ENCODE measurements at places on chromosomes 6 and 20.

- DNase-seq: no peak
These were observed 11.3 kb upstream of the CYP24A1 start for GRCh38 chr20:54184904-54185626.

DNA sequence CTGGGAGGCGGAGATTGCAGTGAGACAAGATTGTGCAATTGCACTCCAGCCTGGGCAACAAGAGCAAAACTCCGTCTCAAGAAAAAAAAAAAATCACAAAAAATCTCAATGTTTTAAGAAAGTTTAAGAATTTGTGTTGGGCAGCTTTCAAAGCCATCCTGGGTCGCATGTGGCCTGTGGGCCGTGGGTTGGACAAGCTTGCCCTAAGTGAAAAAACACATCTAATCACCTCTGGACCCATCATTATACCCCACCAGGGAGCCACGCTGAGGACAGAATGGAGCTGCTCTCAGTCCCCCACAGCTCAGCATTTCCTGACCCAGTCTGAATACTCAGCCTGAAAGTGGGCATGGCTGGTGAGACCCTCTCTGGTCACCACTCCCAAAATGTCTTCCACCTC, 129.3 kb downstream of the PRND start:
- no peak for DNase-seq

GRCh38 chr6:159487636-159488035, 205.4 kb downstream of the SOD2 start:
- DNase-seq: no peak

GRCh38 chr6:3814539-3814938, 34.6 kb upstream of the FAM50B start:
- no peak for DNase-seq

DNA sequence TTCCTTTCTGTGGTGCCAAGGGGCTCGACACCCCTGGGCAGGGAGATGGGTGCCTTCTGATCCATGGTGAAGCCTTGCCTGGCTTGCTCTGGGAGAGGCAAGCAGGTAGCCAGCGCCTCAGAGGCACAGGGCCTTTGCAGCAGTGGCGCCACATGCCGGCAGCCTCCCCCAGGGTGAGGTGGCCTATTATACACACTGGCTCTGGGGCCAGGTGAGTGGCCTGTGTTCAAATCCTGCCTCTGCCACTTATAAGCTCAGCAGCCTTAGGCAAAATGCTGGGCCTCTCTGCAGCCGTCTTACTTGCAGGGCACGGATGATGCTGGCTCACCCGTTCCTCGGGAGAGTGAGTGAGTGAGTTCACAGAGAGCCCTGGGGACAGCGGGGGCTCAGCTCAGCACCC, 176.9 kb downstream of the TFAP2C start:
- no peak for DNase-seq

DNA sequence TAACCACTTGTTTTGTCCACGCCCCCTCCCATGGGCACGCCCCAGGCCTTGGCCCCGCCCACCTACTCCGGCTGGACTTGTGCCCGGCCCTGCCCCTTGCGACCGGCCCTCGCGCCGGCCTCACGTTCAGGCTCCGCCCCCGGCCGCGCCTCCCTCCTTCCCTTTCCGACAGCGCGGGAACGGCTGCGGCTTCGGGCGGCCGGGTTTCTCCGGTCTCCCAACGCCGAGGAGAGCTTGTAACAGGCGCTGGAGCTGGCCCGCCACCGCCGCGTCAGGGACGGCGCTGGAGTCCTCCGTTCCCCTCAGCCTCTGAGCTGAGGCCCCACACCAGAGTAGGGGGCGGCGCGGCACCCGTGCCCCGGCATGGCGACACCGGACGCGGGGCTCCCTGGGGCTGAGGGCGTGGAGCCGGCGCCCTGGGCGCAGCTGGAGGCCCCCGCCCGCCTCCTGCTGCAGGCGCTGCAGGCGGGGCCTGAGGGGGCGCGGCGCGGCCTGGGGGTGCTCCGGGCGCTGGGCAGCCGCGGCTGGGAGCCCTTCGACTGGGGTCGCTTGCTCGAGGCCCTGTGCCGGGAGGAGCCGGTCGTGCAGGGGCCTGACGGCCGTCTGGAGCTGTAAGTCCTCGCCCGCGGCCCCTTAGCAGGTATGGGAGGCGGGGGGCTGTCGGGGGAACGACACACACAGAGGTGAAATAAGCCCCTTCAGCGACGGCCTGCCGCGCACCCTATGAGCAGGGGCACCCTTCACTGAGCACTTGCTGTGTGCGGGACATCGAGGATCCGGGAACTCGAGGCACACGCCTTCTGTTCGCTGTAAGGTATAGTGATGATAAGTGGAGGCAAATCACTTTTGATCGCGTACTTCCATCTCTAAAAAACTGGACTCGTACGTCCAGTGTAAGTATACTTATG, at the start of gene FANCE:
FANCE (plus strand) TSS at position 156 of the 908 bp plus-strand sequence; CDS start at position 364, 208 bp downstream.
- peak; percentile 83 for DNase-seq

- DNase-seq: no peak
These were observed 40.6 kb downstream of the NINL start for GRCh38 chr20:25544734-25545133.

GRCh38 chr6:106569428-106569827, 59.9 kb downstream of the RTN4IP1 start:
- DNase-seq: no peak

DNA sequence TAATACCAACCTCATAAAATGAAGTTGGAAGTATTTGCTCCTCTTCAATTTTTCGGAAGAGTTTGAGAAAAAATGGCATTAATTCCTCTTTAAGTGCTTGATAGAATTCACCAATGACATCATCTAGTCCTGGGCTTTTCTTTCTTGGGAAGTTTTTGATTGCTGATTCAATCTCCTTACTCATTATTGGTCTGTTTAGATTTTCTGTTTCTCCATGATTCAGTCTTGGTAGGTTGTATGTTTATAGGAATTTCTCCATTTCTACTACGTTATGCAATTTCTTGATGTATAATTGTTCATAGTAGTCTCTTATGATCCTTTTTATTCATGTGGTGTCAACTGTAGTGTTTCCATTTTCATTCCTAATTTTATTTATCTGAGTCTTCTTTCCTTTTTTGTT, 176.9 kb upstream of the PRND start:
- DNase-seq: no peak

GRCh38 chr20:63377256-63377941, 16.2 kb upstream of the CHRNA4 start:
- DNase-seq: no peak

GRCh38 chr6:46491201-46491627, at the start of gene RCAN2:
Gene RCAN2, minus strand, starts transcription at chr6:46491449.
- no peak for DNase-seq

DNA sequence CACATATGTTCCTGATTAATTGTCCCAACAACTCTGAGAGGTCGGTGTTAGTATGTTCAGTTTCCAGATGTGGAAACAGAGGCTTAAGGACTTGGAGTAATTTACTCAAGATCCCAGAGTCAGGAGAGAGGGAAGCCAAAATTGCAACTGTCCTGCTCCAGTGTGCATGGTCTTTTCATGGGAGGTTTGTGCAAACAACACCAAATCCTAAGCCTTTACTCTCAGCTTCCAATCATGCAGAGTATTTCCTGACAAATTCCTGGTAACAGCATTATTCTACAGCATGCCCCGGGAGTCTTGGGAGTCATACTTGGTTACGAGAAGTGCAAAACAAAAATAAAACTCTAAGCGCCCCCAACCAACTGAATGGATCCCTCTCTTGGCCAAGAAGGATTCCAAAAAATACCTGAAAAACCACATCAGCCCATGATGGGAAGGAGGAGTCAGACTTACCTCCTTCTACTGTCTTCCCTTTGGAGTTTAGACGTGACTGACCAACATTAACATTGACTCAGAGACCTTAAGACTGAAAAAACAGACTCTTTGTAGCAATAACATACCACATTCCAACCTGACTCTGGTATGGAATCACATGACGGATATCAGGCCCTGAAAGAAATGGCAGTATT, 30.8 kb upstream of the PPP1R3G start:
- no peak for DNase-seq

- DNase-seq: no peak
These were observed 2.8 kb downstream of the TMEM151B start for GRCh38 chr6:44272999-44273566.

- no peak for DNase-seq
These were observed 7.7 kb downstream of the GABRR1 start for GRCh38 chr6:89209457-89209856.

- no peak for DNase-seq
These were observed 130.5 kb downstream of the WDR27 start for GRCh38 chr6:169571123-169571962.

GRCh38 chr6:4066029-4066755, 12.7 kb downstream of the FAM217A start:
- DNase-seq: no peak

DNA sequence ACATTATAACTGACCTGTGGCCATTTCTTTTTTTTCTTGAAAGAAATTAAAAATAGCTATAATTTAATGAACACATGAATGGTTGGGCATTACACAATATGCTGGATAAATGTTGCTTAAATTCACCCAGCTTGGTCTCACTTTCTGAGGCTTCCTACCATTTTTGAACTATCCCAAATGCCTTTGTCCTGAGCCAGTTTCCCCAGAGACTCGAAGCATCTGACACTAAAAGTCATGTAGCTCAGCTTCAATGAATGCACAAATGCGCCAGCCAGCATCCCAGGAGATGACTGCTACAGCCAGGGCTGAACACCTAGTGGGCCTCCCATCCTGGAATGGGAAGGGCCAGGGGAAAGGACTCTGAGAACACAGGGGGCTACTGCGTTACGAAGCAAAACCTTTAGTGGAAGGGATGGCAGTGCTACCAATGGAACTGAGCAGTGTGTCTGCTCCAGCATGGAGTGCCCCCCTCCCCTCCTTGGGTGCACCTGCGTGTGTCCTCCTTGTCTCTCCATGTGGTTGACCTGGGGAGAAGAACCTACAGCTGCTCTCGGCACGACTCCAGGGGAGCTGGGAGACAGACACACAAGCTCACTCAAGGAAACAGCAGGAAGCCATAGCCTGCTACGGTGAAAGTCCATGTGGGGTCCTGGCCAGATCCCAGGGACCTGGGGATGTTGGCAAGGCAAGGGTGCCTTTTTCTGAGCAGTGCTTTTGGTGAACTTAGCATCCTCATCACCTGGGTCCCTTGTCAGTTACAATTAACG, 60.9 kb downstream of the IRF4 start:
- DNase-seq: no peak

GRCh38 chr6:113696960-113697359, 160.2 kb upstream of the MARCKS start:
- no peak for DNase-seq

- no peak for DNase-seq
These were observed 128.1 kb upstream of the STMND1 start for GRCh38 chr6:16973545-16974386.

DNA sequence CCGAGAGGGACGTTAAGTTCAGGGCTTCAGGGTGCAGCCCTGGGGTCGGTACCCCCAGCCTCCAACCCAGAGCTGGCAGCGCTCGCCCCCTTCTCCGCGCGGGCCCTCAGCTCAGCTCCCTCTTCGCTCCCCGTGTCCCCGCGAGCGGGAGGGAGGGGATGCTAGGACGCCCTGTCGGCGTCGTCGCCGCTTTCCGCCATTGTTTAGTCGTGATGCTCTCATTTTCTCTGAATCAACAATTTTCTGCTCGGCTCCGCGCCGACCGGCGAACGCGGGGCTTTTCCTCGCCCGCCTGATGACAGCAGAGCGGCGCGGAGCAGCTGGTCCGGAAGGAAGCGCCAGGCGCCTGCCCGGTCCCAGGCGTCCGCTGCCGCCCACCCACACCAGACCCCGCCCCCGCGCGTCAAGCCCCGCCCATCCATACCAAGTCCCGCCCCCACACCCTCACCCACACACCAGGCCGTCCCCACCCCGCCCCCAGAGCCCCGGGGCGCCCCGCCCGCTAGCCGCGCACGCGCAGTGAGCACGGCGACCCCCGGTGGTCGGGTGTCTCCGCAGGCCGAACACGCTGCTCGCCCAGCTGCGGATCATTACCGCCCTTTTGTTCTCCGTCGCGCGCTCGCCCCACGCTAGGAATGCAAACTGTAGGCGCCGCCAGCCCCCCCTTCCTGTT, 50.1 kb upstream of the SLC32A1 start:
- DNase-seq: peak; percentile 21

- DNase-seq: no peak
These were observed 1366.8 kb downstream of the EPHA7 start for GRCh38 chr6:92052513-92052912.

- no peak for DNase-seq
These were observed 530.1 kb upstream of the NOX3 start for GRCh38 chr6:155985660-155986138.

GRCh38 chr6:4777394-4777935, 1.3 kb downstream of the CDYL start:
- no peak for DNase-seq

GRCh38 chr6:40171343-40171742, 237.1 kb upstream of the MOCS1 start:
- no peak for DNase-seq

GRCh38 chr6:68114463-68115047, 520.5 kb upstream of the ADGRB3 start:
- DNase-seq: no peak

GRCh38 chr6:163355426-163355991, 59.0 kb upstream of the QKI start:
- no peak for DNase-seq

DNA sequence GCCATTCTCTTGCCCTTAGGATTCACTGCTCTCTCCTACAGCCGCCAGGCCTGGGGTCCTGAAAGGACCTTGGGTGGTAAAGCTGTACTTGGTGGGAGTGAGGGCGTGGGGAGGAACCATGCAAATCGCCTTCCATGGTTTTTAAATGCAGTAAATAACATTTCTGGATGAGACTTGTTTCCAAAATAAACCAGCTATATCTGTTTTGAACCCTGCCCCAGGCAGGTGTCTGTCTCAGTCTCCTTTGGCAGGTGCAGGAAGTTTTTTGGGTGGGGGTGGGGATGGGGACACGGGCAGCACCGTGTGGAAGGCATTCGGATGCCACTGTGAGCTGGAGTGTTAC, 14.3 kb downstream of the ITPA start:
- no peak for DNase-seq

DNA sequence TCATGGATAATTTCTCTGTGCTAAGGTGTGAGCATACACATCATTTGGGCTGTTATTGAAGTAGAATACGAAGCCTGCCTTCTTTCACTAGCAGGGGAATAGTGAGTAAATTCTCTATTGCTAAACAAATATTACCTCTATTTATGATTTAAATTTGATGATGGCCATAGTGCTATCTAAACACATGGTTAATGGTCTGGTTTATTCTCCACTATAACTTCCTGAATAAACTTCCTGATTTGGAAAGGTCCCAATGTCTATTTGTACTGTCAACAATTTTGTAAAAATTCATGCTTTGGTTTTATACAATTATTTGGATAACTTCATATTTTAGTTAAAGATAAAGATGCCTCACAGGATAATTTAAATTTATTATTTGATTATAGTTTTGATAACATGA, 400.8 kb downstream of the ARHGAP18 start:
- no peak for DNase-seq

DNA sequence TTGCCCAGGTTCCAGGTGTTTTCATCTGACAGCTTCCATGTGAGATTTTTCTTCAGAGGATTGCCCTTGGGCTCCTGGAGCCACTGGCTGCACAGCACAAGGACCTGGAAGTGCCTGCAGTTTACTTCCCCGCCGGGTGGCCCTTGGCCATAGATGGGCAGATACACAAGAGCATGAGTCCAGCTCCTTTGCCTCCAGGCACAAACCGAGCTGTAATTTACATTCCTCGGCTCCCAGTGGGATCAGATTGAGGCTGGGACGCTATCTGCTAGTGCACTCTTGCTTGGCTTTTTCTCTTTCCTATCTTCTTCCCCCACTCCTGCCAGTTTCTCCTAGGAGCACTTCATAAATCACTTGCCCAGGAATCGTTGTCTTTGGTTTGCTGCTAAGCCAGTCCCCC, 85.4 kb upstream of the RALY start:
- DNase-seq: no peak

All from stimulated activated CD8-positive, alpha-beta memory T cell treated with anti-CD3 and anti-CD28 coated beads, Interleukin-4, amount 100 ng/mL, for 1 hour (primary cell).